Left colon (tissue), 2 donors: ENCODE measurements at places on chromosomes 13 and 19.

GRCh38 chr19:1968279-1969175 is 27.6 kb downstream of the CSNK1G2 start:
- DNase-seq, result no peak

- no peak for DNase-seq
Observed at GRCh38 chr19:30374865-30375552, 2.8 kb downstream of the ZNF536 start.

DNA sequence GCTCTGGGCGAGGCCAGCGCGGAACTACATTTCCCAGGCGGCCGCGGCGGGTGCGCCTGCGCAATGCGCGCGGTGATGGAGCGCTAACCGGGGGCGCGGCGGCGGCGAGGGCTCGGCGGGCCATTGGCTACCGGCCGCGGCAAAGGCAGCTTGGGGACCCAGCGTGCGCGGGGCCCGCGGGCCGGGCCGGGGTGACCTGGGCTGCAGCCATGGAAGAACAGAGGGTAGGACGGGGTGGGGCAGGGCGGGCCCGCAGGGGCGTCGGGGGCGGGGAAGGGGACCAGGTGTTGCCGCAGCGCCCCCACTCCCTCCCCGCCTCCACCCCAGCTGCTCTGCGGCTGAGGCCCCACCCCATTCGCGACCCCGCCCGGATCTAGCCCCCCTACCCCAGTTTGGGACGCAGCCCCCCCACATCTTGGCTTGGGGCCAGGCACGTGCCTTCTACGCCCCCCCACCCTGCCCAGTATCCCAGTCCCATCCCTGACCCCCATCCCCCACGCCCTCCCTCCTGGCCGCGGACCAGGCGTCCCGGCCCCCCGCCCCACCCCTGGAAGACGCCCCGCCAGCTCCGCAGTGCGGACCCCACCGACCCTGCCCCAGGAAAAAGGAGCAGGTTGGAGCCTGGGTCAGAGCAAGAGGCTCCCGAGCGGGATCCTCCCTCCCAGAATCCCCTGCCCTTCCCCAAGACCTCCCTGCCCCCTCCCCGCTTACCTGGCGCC is at the start of gene FSD1:
Gene FSD1 (plus strand): TSS at position 61 of the 719 bp plus-strand sequence. CDS start 149 bp downstream, at position 210.
- no peak for DNase-seq

DNA sequence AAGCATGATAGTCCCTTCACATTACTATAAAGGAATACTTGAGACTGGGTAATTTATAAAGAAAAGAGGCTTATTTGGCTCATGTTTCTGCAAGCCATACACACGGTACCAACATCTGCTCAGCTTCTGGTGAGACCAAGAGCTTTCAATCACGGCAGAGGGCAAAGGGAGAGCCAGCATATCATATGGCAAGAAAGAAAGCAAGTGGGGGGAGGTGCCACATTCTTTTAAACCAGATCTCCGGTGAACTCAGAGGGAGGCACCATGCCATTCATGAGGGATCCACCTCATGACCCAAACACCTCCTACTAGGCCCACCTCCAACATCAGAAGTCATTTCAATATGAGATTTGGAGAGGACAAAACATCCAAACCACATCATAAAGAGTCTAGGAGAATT is 20.3 kb downstream of the XPO4 start:
- no peak for DNase-seq
